ENCODE measurements at places on chromosomes 16 and 17.

- DNase-seq, result no peak
Measured at GRCh38 chr17:80513892-80514291, 30.7 kb upstream of the RPTOR start.

- no peak for DNase-seq
Measured at GRCh38 chr17:3815122-3815521, 14.1 kb upstream of the ITGAE start.

DNA sequence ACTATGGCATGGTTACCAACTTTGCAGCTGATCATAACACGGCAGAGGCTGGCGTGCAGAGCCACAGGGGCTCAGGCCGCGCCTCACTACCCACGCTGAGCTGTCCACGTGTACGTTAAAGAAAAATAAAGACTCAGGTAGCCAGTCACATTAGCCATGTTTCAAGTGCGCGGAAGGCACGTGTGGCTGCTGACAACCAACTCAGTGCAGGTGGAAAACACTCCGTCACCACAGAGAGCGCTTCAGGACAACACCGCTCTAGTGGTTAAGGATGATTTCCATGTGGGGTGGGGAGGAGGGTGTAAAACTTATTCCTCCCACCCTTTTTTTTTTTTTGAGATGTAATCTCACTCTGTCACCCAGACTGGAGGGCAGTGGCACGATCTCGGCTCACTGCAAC is 33.8 kb downstream of the ZCCHC14 start:
- no peak for DNase-seq

GRCh38 chr16:78385086-78385805 is 285.8 kb downstream of the WWOX start:
- DNase-seq, result no peak

- no peak for DNase-seq
Measured at GRCh38 chr16:84606081-84606875, 11.6 kb downstream of the COTL1 start.

DNA sequence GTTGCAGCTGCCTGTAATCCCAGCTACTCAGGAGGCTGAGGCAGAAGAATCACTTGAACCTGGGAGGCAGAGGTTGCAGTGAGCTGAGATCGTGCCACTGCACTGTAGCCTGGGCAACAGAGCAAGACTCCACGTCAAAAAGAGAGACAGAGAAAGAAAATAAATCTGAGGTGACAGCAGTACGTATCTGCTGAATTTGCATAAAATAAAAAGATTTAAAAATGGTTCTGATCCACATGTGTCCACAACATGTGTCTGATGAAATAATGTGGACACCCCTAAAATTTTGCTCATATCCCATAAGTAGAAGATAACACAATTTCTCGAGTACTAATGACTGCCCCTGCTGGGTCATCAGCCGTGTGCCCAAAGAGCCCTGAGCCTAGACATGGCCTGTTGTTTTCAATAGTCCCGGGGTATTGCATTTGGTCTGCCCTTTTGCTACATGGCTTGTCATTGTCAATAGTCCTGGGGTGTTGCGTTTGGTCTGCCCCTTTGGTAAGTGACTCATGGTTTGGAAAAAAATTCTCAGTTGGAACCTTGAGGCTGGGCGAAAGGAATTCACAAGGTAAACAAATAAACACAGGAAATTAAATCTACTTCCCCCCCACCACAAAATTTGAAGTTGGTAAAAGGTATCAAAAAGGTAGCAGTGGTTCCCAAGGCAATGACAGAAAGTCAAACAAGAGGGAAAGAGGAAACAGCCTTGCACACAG is 434.6 kb upstream of the MAF start:
- no peak for DNase-seq

DNA sequence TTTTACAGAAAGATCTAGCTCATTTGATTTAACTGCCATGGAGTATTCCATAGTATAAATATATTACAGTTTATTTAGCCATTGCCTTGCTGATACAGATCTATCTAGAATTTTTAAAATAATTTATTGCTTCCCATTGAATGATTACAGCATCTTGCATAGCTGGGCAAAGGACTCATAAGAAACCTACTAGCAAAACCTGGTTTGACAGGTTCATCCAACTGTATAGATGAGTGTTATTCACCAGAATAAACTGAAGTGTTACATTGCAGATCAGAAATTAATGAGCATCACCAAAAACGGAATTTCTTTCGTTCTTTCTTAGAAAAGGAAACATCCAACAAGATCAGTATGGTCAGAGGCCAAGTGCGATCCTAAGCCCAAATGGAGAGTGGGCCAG is 202.2 kb upstream of the CACNG5 start:
- DNase-seq, result no peak

GRCh38 chr16:87692756-87693155 is 73.0 kb downstream of the KLHDC4 start:
- no peak for DNase-seq

DNA sequence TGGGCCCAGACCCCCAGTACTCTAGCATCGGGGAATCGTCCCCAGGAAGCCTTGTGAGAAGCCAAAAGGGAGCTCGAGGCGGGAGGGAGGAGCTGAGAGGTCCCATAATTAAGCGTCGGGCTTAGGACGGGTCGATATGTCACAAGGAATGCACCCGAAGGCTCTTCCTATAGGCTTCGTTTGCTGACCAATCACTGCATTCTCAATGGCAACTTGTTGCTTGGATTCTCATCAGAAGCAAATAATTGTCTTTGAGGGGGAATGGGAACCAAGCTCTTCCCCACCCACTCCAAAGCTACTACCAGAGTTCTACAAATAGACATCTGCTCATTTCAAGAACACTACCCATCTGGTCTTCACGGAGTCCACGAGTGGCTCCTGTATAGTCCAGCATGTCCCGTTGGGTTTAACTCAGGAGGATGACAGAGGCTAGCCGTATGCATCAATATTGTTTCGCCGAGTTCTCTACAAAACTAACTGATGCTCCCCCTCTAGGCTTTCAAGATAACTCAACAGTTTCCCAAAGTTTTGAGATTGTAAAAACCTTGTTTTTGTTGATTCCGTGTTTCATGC is 628 bp upstream of the BLMH start:
- no peak for DNase-seq

DNA sequence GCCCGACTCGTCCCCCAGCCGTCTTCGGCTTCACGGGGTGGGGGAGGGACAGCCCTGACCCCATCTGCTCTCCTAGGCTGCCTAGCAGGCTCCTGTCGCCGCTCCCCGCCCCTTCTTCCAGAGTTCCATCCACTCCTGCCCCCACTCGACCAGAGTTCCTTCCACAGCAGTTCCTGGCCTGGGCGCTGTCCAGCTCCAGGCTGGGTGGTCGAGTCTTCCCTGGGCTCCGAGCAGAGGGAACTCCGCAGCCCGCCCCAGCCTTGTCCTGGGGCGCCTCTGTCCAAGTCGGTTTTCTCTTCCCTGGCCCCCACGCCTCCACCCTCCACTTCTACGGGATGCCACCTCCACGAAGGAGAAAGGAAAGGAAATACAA is 1.4 kb downstream of the PYY start:
- no peak for DNase-seq

GRCh38 chr16:51845586-51846305 is 694.7 kb upstream of the SALL1 start:
- DNase-seq, result no peak

GRCh38 chr16:88783391-88784073 is 1.5 kb downstream of the PIEZO1 start:
- DNase-seq, result no peak
